Chondrocyte (in vitro differentiated cells): ENCODE measurements at places on chromosomes 6 and 20. TPM values are rescaled to one million over a fixed set of nuclear protein-coding genes. Genes with fewer than 3 reads are reported as not detected.

- no peak overlapping the region for H3K4me3 ChIP-seq
- peaks cover 20% of the 10 kb centered on the region for H3K4me1 ChIP-seq
- H3K27ac ChIP-seq, result no peak overlapping the region
- peaks cover 2% of the 10 kb centered on the region for H3K36me3 ChIP-seq
- no peak for DNase-seq
These were observed 89.8 kb upstream of the TENT5A start for GRCh38 chr6:81842254-81842653.

DNA sequence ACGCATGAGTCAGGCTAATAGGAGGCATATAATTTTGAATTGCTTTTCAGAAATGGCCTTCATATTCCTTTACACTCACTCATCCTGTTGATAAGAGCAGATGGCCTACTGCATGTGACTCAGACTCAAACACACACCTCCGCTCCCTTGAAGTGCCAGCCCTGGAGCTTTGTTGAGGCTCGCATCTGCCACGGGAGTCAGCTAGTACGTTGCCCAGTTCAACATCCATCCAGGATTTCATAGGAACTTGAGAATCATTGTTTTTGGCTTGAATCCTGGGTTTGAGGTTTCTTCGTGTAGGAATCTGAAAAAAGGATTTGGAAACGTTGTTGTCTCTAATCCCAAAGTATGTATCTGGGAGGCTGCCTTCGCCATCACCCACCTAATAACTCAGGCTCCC, 87.4 kb upstream of the JAG1 start:
- H3K27me3 ChIP-seq, result no peaks in the 10 kb centered on the region
- peaks cover 4% of the 10 kb centered on the region for H3K36me3 ChIP-seq
- peaks cover 48% of the 10 kb centered on the region for H3K4me1 ChIP-seq
- peak overlapping the region; percentile 97 for H3K27ac ChIP-seq
- peak overlapping the region; percentile 11 for H3K4me3 ChIP-seq
- no peak for DNase-seq

- peak overlapping the region; percentile 82 for H3K4me3 ChIP-seq
- no peaks in the 10 kb centered on the region for H3K36me3 ChIP-seq
- no peaks in the 10 kb centered on the region for H3K27me3 ChIP-seq
These were observed 927 bp downstream of the ASXL1 start for GRCh38 chr20:32358883-32359632.

The NDRG3 gene
- total RNA-seq, result 27.6 to 34.5 TPM (median 28.1 TPM) in 3 replicates
